ENCODE measurements at places on chromosomes 4 and X.

DNA sequence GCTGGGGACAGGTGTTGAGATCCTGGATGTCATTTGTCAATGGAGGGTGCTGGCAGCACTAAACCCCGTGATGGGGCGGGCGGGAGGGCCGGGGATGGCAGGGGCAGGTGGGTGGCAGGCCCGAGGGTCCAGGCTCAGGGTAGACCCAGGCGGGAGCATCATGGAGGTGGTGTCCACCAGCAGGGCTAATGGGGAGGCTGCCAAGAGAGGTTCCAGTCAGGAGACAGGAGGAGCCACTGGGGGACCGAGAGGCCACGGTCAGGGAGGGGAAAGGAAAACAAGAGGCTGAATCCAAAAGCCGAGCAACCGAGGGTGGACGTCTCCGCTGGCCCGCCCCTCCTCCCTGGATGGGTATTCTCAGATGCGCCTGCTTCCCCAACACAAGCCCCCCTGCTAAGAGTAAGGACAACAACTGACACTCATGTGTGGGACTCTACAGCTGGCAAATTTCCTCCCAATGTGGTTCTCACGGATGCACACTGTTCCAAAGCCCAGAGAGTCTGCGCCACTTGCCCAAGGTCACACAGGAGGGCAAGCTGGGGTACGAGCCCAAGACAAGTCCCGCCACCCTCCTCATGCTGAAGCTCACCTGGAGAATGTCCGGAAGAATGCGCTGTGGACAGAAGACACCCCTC is 132.0 kb downstream of the CPZ start:
- no peak for DNase-seq

DNA sequence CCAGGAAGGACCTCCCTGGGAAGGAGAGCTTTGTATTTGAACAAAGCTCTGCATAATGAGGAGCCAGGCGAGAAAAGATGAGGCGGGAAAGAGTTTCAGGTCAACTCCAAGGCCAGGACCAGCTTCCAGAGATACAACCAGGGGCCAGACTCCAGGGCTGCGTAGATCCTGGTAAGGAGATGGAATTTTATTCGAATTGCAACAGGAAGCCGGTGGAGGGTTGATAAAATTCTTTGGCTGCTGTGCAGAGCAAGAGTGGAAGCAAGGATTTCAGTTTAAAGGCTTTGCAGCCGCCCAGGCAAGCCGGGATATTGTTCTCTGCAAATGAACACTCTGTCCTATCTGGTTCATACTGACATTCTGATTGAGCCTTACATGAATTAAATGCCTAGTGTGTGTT is 40.2 kb upstream of the CBR4 start:
- DNase-seq, result no peak

DNA sequence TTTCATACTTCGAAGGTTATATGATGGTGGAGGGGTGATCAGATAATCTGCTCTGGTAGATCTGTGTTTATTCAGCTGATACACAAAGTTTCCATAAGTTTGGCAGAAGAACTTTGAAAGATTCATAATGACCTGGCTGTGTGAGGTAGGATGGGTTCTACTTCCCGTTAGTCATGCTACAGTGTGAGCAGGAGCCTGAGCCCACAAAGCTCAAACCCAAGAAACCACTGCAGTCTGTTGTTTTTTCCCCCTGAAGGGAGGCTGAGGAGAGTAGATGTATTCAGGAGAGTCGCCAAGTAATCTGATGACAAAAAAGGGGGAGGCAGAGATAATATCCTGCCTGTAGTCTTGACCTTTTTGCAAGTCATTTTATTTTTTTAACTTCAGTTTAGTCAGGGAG is 52.8 kb upstream of the PPP3CA start:
- DNase-seq, result no peak

DNA sequence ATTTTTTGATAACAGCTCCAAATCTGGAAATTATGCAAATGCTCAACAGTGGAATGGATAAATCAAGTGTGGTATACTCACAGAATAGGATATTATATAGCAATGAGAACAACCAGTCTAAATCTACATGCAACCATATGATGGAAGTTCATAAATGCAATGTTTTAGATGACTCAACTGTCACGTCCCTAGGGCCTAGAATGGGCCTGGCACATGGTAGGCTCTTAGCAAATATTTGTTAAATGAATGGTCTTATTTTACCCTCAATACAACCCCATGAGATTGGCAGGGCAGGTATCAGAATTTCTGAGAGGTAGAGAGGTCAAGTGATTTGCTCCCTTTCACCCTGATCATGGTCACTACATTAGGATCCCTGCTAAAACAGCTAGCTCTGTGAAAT is 14.6 kb upstream of the NKX3-2 start:
- no peak for DNase-seq

DNA sequence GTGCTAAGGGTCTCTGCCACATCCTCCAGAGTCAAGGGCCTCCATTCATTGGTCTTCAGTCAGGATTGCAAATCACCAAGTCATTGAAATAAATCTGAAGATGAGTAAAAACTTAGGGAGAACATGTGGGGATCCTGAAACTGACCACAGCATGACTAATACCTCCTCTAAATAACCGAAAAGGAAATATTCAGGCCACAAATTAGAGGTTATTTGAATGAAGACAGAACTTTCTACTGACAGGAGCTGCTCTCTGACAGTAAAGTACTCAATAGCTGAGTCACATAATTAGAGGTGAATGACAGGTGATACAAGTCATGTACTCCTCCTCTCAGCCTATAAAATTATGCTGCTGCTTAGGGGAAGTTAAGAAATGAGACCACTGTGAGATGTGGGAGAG is 240.2 kb upstream of the F9 start:
- DNase-seq, result no peak

DNA sequence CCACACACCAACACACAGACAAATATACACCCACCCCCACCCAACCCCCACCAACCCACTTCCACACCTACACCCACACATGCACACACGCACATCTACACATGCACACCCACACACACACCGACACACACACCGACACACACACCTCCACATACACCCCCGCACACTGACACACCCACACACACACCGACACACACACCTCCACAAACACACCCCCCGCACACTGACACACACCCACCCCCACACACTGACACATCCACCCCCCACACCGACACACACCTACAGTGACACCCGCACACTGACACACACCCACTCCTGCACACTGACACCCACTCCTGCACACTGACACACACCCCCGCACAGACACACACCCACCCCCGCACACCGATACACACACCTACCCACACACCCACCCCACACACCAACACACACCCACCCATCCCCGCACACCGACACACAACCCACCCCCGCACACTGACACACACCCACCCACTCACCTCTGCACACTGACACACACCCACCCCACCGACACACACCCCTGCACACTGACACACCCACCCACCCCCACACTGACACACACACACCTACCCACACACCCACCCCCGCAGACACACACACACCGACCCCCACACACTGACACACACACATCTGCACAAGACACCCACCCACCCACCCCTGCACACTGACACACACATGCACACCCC is 31.1 kb downstream of the FGFRL1 start:
- DNase-seq, result no peak

- peak; percentile 17 for DNase-seq
These were observed 1441.2 kb downstream of the PCDH7 start for GRCh38 chr4:32161392-32161791.

- no peak for DNase-seq
These were observed 98.4 kb downstream of the PRSS12 start for GRCh38 chr4:118254368-118254767.

DNA sequence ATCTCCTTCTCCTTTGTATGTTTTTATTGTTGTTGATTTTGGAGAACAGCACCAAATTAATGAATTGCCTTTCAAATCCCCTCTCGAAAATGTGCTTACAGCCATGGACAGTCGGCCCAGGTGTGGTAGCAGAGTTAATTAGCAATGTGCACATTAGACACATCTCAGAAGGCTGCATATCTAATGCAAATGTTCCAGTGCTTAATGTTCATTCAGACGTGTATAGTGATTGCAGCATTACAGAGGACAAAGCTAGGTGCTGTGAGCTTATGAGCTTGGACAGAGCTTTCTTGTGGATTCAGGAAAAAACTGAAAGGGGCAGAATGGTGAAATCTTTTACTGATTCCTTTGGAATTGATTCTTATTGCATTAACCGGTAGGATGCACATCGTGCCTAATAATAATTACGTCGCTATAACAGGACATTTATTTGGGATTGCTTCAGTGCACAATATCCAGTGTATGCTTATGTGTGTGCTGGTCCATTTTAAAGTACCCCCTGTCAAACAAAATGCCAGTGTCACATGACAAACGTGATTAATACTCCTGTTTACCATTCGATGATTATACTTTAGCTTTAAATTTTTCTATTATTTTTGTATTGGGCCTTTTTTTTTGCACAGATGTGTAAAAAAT is 552.9 kb upstream of the EPHA5 start:
- no peak for DNase-seq

- DNase-seq, result no peak
These were observed 718.7 kb upstream of the MAGEB2 start for GRCh38 chrX:29496636-29497180.

- DNase-seq, result no peak
These were observed 39.4 kb upstream of the TET2 start for GRCh38 chr4:105107095-105107856.

- DNase-seq, result no peak
These were observed 107.0 kb upstream of the HPGD start for GRCh38 chr4:174629265-174629664.

DNA sequence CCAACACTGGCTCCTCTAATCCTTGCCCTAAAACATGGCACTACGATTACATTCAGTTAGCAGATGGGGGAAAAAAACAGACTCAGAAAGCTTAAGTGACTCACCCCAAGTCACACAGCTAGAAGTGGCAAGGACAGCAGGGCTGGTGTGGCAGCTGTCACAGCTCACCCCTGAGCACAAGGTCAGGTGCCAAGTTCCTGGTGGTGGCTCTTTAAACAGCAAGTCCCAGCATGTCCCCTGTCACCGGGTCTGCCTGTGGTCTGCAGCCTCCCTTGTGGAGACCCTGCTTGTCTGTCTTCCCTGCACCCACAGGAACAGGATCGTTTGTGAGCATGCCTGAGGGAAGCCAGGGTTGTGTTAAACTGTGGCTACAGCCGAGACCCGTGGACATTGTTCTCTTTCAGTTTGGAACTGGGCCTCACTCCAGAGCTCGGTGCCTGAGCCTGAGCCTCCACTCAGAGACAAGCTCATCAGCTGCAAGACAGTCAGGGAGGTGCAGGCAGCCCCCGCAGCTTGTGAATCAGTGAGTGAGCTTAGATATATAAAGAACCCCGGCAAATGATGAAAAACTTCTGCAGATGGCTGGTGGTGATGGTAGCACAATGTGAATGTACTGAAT is 260.8 kb downstream of the BCOR start:
- no peak for DNase-seq

GRCh38 chr4:178136736-178137345 is 694.6 kb upstream of the AGA start:
- DNase-seq, result no peak

- no peak for DNase-seq
These were observed 84.7 kb downstream of the CENPC start for GRCh38 chr4:67460574-67460973.

DNA sequence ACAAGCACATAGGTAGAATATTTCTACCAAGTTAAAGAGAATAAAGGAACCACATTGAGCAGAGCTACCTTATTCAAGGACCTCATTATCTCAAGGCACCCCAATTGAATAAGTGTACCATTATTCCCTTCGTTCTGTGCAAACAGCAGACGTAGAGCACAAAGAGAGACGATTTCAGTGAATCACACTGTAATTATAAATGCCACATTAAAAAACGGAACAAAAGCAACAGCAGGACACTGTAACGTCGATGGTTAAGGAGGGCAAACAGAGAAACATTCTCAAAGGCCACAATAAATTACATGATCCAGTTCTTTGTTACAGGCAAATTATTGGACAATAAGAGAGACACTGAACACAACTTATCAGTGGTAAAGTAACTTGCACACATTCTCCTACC is 644.1 kb upstream of the TENM3 start:
- DNase-seq, result no peak

DNA sequence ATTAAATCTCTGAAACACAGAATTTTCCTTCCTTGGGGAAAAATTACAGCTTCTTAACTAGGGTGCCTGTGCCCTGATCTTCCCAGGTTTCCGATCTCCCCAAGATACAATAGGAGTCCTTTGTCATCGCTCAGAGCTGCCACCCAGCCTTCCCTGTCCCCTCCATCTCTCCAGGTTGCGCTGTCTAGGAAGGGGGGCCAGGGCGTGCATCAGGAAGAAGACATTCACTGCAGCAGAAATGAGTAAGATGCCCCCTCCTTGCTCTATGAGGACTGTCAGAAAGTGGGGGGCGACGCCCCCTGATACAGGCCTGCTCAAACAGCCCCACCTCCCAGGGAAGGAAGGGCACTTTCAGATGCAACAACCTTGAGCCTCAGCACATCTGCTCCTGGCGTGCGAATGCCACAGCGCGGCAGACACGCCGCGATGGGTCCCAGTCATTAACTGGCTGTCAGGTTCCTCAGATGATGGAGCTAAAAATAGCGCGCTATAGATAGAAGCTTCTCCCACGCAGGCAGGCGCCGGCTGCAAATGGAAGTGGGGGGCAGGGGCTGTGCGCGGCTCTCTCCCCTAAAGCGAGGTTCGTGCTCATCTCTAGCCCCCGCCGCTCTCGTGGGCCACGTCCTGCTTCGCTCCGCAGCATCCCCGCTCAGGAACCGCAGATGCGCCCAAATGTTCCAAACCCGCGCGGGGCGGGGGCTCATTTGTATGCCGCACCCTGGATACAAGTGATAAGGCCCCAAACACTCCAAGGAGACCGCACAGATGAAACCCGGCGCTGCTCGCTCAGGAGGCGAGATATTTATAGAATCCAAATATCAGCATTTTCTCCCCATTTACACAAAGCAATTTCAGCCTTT is 57.6 kb upstream of the LGI2 start:
- no peak for DNase-seq

- DNase-seq, result no peak
These were observed 57.2 kb downstream of the CASP6 start for GRCh38 chr4:109645874-109646710.

DNA sequence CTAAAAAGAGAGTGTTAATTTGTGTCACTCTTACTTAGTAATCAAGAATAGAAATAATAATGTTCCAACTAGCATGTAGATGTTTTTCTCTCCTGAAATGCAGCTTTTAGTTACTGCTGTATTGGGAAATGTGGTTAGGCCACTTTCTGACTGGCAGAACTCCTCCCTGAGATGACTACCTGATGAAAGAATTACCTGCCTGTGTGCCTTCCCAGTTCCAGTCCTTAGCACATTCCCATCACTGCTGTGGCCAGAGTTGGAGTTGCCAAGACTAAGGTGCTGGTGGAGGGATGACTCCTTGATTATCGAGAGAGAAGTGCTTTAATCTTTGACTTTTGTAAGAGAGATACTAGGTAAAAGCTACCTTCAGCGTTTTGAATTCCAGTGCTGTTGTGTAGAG is 9.5 kb downstream of the GAB1 start:
- no peak for DNase-seq

DNA sequence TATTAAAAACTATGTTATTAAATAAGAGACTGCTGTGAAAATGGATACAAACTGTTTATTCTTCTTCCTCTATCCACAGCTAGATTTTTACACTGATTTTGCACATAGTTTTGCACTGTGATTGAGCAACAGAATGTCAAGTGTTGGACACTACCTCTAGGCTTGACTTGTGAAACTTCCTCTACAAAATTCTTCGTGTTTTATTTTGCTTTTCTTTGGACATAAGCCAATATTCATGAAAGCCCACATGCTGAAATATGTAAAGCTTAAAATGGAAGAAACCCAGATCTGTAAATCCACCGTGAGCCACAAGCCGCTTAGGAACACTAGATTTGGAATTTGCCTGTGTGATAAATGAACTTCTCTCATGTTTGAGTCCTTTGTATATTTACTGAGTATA is 849.4 kb downstream of the FSTL5 start:
- DNase-seq, result no peak

Data from amniotic stem cell (primary cell).